ENCODE measurements at places on chromosomes 1 and 21.

DNA sequence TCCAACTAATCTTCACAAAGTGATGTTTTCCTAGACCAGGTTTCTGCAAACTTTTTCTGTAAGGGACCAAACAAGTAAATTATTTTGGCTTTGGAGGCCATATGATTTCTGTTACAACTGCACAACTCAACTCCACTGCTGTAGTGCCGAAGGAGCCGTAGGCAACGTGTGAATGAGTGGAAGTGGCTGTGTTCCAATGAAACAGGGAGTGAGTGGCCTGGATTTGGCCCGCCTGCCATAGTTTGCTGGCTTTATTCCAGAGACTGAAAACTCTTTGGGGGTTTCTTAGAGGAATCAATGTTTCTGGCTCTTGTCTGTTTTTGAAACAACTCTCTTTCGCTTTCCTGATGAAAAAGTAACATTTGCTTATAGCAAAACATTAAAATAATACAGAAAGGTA, 12.6 kb upstream of the ACTL8 start:
- no peak for DNase-seq

- DNase-seq, result no peak
Observed at GRCh38 chr21:33734291-33734690, 92.0 kb downstream of the ITSN1 start.

DNA sequence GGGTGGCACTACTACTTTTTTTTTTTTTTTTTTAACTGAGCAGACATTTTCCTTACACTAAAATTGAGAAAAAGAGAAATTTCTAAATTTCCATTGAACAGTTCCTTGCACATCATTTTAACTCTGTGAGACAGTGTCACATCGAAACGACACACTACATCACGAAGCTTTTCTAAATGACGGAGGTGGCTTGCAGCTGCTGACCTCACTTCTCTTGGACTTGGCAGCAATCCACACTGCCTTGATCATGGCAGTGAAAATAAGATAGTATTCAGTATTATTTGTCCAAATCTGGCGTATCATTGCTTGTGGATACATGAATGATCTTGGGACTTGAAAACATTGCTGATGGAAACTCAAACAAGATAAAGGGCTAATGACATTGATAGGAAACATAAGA, 80.3 kb upstream of the CYYR1 start:
- DNase-seq, result no peak

DNA sequence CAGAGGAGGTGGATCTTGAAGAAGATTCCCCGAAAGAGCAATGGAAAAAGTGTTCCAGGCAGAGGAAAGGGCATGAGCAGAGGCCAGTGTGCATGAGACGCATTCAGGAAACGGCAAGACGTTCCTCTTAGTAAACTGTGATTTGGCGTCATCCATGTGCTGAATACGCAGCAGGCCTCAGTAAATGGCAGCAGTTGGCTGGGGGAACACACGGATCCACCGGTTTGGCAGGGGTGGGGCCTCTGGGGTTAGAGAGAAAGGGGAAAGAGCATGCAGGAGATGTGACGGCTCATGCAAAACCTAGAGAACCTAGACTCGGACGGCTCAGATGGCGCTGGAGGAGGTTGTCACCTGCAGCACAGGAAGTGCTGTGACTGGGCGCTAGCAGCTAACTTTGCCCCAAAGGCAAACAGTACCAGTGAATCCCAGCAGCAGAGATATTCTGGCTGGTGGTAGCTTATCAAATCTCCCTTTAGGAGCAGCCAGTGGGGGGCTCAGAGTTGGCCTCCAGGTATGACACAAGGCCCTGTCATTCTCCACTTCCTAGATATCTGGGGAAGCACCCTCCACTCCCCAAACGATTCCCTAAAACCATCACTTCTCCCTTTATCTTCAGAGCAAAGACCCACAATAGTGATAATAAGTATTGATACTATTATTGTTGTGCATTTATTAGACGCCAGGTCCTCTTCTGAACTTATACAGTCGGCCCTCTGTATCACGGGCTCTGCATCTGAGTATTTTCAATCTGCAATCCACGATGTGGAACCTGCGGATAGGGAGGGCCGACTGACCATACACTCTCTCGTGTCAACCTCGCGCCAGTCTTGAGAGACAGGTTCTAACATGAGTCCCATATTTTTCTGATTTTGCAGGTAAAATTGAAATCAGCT, 7.6 kb downstream of the LAPTM5 start:
- DNase-seq, result no peak

DNA sequence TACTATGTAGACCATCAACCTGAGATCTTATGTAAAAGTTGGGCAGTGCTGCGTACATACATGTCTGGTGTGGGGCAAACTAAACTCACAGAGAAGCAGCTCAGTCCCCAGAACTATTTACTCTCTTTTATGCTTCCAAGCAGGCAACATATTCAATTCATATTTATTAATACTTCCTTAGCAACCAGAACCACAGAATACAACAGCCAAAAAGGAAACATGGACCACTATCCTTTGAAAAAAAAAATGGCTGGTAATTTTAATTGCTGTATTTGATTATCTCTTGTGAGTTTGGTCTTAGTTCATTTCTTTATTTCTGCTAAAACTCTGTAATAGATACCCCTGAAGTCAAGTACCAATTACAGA, 1.5 kb upstream of the PPP1R15B start:
- no peak for DNase-seq

DNA sequence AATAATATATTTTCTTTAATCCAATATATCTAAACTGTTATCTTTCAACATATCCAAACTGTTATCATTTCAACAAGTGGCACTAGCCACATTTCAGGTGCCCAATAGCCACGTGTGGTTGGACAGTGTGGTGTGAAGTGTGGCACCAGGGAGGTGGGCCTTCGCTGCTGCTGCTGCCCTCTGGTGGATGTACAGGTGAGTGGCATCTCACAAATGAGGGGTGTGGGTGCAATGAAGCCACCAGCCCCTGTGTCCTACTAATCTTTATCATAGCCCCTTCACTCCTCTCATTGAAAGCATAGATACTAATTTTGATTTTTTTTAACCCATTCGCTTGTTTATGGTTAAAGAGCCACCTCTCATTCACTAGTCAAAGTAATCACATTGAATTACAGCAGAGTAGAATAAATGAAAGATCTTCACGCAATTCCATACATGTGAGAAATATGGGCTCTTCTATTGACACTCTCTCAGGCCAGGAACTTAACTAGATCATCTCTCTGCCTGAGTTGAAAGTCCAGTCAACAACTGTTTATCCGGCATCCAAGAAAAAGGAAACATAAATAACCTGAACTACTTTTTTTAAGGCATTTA, 499.2 kb downstream of the OMA1 start:
- DNase-seq, result no peak

- no peak for DNase-seq
Observed at GRCh38 chr1:964691-965525, 1.4 kb upstream of the PLEKHN1 start.

- no peak for DNase-seq
Observed at GRCh38 chr21:43699933-43700599, 18.9 kb upstream of the PDXK start.

DNA sequence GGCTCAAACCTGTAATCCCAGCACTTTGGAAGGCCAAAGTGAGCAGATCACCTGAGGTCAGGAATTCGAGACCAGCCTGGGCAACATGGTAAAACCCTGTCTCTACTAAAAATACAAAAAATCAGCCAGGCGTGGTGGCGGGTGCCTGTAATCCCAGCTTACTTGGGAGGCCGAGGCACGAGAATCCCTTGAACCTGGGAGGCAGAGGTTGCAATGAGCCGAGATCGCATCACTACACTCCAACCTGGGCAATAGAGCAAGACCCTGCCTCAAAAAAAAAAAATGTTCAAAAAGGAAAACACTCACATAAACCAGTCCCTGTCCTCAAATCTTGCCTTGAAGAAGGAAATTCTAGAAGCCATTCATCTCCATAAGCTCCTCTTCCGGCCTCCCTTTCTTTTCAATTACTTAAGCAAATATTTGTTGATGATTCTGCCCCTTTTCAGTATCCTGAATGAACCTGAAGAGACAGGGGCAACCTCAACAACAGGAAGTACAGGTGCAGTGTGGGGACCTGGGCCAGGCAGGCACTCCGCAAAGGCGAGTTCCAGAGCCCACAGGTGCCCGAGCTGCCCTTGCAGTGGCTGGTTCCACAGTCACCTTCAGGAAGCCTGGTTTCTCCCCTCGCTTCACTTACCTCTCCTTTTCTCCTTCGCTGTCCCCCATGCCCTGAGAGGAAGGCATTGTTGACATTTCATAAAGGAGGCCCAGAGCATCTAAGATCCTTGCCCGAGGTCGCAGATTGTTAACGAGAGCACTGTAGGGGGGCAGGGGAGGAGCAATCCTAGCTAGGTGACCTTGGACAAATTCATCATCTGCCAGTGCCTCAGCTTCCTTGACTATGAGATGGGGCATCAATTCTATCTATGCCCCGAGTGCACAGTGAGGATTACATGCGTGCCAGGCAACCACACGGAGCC, 8.9 kb upstream of the LEFTY1 start:
- no peak for DNase-seq

DNA sequence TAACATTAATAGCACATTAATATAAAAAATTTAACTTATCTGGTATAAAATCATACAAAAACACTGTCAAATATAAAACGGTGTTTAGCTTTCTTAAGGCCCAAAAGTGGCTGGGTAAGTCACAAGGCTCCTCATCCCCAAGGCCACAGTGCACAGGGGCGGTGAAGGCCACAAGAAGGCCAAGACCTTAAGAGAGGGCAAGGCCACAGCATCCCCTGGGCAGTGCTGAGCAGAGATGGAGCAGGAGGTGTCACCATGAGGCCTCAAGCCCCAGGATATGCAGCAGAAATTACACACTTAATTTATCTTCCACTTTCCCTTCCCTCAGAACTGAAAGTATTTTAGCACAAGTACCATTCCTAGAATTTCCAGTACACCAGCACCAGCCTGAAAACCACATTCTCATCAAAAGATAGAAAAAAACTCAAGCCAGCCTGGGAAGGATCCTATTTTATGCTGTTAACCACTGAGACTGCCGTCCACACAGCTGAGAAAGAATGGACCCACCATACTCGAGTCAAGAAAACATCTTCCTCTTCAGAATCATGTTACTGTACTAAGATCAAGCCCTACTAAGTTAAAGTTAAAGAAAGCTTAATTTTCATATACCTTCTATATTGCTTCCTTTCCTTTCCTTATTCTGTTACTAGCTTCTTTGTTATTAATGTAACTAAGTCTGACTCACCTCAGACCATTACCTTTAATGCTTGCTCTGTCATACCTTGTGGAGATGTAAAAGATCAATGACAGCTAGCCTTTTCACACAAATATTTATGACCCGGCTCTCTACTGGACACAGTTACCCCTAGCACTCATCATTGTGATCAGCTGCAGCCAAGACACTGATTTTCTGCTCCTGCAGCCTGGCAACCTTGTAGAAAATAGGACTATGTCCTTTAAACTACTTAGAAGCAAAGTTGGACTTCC, 26.4 kb upstream of the FMO1 start:
- no peak for DNase-seq

All from occipital lobe (tissue), 3 donors.